Substantia nigra (tissue), 51 donors: ENCODE measurements at places on chromosomes 7 and 10.
A peak's percentile ranks its signal among the peaks of the same experiment; 100 is the strongest.

DNA sequence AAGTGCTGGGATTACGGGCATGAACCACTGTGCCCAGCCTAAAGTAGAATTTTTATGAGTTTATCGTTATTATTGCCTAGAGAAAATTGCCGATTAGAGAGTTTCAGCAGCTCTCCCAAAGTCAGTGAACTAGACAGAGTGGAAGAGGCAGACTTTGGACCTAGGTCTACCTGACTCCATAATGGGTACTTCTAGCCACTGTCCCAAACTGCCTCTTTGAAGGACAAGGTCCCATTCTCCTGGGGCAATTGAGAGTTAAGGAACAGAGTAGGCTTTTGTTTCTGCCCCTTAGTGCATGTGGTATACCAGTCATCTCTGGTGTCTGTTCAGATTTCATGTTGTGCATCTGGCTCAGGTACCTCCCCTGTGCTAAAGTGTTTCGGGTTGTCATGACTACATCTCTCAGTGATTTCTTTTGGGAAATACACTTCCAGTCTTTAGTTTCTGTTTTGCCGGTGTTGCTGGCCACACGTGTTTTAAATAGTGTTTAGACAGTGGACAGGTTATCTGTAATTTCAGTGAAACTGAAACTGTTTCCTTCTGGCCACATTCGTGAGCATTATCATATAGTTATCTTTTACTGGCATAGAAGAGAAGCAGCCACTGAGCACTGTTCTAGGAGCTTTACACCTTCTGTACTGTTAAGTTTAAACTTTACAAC is 4.7 kb downstream of the TMEM236 start:
- no peak for DNase-seq

DNA sequence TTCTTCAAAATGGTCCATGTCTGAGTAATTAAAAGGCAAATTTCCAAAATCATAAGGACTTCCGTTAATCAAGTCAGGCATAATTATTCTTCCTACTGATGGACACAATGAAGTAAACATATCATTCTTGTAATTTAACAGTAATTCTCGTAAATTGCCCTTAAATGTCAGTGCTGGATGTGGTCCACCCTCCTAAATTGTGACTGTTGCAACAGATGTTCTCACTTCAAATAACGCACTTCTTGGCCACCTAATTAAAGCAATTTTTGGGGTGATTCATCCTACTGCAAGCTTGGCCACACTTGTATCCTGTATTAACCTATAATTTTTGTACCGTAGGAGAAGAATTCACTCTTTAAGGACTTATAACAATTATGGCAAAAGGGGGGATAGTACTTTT is 1.9 kb downstream of the COL1A2 start:
- DNase-seq: no peak

- DNase-seq: no peak
Measured at GRCh38 chr7:66824041-66824440, 83.5 kb downstream of the RABGEF1 start.

DNA sequence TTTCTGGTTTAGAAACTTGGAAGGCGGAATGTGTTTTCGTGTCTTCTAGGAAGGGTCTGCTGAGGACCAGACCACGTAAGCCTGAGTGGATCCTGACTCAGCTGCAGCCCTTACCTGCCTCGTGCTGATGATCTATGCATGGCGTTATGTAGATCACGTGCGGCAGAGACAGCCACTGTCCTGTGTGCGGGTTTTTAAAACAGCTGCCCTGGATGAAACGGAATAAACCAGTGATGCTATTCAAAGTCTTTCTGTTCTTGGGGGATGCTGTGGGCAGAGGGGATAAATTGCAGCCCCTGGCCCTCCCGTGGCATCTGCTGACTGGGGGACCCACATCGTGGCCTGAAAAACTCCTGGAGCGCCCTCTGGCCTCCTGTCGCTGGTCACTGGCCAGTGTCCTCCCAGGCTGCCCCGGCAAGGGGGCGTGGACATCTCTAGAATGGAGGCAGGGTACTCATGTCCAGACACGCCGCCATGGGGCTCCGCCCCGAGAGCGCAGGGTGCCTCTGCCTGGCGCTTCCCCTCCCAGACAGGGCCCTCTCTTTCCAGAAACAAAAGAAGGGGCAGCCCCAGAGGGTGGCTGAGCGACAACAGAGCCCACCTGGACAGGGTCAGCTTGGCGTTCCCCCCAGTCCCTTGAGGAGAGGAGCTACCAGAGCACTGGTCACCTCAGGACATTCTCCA is 13.2 kb downstream of the ALKBH4 start:
- no peak for DNase-seq

GRCh38 chr7:148588670-148589131 is 1.9 kb upstream of the C7orf33 start:
- no peak for DNase-seq

DNA sequence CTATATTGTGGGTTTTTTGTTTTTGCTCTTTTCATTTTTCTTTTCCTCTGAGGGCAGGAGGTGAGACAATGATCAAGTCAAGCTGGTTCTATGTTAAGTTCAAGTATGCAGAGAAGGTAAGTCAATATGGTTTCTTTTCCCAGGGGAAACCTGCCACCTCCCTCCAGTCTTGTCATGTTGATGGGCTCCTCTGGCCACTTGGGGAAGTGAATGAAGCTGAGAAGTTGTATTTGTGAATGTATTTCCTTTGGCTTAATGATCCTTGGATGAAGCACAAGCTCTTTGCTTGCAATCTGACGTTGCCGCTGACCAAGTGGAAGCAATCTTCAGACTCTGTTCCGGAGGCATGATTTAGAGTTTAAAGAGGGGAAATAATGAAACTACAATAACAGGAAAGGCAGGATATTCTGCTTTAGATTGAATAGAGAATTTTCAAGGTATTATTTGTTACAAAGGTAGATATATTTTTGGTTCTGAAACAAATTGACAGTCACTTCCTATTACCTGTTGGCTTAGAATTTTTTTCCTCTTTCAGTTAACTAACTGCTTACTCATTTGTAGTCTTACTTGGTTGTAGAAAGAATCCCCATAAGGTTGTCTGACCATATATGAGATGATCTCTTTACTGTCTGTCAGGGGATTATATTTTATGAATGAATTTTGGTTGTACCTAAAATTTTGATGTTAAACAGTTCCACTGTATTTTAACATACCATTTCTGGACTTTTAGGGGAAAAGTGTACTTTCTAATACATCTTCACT is 369.6 kb downstream of the AUTS2 start:
- DNase-seq: no peak

GRCh38 chr10:201328-201771 is 66.1 kb downstream of the ZMYND11 start:
- DNase-seq: no peak

DNA sequence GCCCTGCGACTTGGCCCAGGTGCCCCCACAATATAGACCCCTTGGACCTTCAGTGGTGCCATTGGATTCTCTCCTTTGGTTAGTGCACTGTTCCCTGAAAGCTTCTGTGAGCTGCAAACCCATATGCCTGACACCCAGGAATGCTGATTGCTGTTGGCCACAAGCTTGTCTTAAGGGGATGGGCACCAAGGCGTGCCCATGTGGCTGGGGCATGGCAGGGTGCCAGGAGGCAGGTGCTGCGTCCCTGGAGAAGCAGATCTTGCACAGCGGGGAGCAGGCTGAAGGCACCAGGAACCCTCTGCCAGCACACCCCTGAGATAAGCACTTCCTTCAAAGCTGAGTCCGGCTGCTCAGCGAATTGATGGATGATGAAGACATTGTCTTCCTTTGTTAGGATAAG is 411.8 kb downstream of the SDK1 start:
- DNase-seq: no peak

DNA sequence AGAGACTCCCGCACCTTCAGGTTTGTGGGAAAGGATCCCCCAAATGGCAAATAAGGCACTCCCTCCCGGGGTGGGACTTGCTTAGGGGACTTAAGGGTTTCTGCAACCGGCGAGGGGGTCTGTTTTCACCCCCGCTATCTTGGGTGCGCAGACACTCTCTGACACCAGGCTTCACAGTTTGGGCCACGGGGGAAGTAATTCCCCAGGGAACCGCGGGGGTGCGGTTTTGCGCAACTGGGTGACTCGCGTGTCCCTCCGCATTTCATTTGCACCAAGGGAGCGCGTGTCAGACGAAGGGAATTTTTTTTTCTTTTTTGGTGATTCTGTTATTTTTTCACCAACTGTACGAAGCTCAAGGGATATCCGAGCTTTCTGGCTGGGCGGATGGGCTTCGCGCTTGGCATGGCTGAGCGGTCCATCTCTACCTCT is 1.7 kb downstream of the GRM8 start:
- DNase-seq: peak; percentile 14

DNA sequence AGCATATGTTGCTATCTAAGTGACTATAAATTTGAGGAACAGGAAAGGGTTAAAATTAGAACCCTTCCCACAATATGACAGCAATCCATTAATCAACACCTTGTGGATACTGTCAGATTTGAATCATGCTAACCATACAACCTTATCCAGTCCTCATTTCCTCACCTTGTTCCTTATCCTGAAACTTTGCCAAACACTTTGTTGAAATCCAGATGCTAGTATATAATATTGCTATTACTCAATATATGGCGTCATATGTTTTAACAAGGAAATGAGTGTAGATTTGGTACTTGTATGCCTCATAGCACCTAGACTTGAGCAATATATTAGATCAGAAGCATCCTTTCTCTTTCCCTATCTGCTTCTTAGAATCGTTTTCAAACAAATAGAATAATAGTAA is 66.3 kb upstream of the SLC25A13 start:
- no peak for DNase-seq

DNA sequence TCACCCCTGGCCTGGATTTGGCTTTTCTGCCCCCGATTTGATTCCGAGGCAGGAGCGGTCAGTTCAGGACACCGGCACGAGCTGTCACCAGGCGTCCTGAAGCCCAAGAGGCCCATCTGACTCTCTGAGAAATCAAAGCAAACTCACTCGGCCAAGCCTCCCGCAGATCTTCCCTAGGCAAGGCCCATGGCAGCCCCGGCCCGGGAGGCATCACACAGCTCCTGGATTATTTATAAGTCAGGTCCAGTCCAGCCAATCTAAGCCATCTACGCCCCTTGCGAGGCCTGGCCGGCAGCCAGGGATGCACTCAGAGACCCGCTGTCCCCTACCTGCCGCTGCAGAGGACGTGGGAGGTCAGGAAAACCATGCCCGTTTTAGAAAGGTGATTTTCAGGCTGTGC is 87.3 kb upstream of the DIP2C start:
- DNase-seq: no peak

DNA sequence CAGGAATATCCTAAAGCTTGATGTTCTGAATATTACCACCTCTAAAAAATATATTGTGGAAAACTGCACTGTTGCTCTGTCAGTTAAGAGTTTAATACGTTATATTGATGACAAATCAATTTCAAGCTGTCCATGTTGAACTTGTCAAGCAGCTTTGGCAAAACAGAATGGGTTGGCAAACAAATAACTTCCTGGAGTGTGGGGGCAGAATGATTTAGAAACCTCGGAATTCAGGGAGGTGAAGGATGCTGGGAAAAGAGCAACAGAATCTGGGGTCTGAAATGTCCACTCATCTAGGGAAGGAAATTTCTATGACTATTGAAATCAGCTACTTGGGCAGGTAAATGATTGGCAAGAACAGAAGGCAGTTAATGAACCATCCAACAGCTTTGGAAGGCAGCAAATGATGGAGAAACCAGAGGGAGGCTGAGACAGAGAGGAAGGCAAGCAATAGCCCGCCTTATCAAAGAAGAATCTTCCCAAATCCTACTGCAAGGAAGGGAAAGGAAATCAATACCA is 95.1 kb upstream of the PALS2 start:
- DNase-seq: no peak

DNA sequence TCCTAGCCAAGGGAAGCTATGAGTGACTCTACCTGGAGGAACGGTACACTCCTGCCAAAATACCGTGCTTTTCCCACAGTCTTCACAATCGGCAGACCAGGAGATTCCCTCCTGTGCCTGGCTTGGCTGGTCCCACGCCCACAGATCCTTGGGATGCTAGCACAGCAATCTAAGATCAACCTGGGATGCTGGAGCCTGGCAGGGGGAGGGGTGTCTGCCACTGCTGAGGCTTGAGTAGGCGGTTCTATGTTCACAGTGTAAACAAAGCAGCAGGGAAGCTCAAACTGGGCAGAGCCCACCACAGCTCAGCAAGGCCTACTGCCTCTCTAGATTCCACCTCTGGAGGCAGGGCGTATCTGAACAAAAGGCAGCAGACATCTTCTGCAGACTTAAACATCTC is 295.3 kb downstream of the ELMO1 start:
- no peak for DNase-seq

GRCh38 chr10:61397175-61397986 is 55.8 kb downstream of the TMEM26 start:
- DNase-seq: no peak

DNA sequence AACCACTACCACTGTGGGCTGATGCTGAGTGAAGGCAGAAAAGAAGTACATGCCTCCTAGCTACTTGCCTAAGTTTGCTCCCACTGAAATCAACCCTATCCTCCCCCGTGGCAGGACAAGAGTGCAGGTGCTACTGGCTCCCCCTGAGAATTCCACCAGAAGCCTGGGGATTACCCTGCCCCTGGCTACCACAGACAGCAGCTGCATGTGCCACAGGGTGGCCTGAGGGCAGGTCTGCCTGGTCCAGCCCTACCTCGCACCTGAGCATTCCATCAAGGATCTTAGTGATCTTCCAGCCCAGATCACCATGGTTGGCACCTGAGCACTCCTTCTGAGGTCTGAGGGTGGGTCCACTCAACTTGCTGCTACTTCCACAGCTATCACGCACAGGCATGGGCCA is 176.4 kb upstream of the SMIM30 start:
- no peak for DNase-seq

GRCh38 chr10:76624470-76624869 is 1013.1 kb downstream of the KCNMA1 start:
- DNase-seq: no peak

DNA sequence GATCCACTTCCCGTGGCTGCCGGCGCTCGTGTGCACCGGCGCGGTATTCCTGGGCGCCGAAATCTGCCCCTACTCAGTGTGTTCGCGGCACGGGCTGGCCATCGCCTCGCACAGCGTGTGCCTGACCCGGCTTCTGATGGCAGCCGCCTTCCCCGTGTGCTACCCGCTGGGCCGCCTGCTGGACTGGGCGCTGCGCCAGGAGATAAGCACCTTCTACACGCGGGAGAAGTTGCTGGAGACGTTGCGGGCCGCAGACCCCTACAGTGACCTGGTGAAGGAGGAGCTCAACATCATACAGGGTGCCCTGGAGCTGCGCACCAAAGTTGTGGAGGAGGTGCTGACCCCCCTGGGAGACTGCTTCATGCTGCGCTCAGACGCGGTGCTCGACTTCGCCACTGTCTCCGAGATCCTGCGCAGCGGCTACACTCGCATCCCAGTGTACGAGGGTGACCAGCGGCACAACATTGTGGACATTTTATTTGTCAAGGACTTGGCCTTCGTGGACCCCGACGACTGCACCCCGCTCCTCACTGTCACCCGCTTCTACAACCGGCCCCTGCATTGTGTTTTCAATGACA is 1.3 kb downstream of the CNNM1 start:
- DNase-seq: no peak
